ENCODE measurements at places on chromosomes 1 and 21.

- DNase-seq, result no peak
These were observed 107.2 kb downstream of the LAMC2 start for GRCh38 chr1:183293241-183293640.

DNA sequence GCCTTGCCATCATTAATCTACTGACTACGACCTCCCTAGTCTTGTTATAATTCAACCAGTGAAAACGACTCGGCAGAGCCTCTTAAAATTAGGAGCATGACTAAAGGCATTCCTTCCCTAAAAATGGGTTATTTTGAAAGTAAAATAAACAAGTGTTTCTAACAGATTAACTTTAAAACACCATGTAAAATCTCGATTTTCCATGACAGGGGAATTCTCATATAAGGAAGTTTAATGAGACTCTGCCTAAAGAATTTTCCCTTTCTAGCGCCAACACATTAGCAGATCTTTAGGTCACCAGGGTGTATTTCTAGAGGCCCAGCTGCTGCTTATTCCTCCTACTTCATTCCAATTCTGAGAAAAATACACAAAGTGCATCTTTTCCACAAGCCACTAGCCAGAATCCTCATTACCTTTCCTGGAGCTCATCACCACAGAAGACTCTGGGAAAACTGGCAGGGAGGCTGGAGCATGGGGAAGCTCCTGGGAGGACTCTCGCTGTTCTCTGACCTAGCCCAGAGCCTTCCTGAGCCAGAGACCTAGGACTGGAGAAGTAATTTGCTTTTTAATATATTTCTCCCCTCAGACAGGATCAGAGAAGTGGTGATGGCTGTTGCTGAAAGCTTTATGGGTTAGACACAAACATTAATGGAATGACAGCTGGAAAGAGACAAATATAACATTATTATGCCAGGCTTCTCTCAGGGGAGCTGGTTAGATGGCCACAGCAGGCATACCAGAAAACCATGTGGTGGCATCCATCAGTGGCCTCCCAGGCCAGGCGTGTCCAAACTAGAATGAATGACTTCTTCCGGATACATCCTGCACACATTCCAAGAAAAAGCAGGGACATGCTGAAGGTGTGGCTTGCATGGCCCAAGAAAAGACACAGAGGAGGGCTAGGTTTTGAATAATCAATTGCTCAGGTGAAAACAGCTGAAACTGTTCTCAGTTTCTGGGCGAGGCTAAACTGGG, 63.6 kb upstream of the CTTNBP2NL start:
- no peak for DNase-seq

DNA sequence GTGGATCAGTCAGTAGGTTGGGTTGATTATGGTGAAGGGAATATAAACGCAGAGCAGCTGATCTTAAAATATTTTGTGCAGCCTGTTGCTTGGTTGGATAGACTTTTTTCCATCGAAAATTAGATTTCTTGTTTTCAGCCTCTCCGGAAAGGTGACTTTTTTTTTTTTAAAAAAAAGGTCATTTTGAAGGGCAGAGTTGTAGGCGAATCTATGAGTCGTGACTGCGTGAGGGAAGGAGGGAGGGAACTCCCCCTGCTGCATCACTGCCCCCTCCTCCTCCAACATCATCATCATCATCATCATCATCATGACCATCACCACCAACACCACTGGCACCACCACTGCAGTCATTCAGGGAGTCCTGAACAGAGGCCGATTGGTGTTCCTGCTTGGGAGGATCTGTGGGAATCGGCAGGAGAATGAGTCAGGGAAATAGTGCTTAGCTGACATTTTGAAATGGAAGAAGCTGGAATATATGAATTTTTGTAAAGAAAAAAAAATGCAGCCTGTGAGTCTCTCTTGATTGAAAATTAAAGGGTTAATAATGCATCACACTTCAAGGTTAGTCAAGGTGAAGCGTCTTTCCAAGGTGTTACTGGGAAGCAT, 1.2 kb downstream of the ATP1B1 start:
- DNase-seq, result no peak

DNA sequence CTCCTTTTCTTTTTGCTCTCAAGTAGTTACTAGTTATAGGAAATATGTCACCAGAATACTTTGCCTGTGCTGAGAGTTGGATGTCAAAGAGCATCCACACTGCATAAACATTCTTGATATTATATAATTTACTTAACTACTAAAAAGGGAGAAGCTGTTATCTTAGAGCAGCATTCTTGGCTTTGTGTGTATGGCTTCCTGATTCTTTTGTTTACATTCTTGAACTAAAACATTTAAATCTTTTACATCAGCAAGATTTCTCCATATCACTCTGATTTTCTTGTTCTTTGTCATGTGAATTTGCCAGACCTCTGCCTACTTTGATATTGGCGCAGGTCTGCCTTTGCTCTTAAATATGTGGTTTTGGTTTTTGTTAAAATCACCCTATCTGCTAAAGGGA, 48.8 kb downstream of the SUCO start:
- DNase-seq, result no peak

GRCh38 chr21:42063191-42063570, 7.9 kb upstream of the UMODL1 start:
- peak; percentile 81 for DNase-seq

DNA sequence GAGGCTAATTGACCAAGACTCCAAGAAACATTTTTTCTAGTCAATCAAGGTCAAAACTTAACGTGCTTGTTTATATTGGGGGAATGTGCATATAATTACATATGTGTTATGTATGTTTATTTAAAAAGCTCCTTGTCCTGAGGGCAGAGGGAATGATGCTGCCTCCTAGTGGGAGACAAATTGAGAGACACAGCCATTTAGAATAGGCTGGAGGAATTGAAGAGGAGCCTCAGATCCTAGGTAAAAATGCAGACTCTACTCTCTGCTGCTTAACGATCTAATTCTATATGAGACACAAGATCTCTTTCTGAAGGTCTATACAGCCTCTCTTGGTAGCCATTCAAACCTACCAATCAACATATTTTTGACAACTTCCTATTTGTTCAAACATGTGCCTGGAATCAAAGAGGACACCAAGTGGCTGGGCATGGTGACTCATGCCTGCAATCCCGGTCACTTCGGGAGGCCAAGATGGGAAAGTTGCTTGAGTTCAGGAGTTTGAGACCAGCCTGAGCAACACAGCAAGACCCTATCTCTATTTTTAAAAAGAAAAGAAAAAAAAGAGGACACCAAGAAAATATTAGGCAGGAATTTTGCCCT, 136.6 kb upstream of the ZNF648 start:
- no peak for DNase-seq

DNA sequence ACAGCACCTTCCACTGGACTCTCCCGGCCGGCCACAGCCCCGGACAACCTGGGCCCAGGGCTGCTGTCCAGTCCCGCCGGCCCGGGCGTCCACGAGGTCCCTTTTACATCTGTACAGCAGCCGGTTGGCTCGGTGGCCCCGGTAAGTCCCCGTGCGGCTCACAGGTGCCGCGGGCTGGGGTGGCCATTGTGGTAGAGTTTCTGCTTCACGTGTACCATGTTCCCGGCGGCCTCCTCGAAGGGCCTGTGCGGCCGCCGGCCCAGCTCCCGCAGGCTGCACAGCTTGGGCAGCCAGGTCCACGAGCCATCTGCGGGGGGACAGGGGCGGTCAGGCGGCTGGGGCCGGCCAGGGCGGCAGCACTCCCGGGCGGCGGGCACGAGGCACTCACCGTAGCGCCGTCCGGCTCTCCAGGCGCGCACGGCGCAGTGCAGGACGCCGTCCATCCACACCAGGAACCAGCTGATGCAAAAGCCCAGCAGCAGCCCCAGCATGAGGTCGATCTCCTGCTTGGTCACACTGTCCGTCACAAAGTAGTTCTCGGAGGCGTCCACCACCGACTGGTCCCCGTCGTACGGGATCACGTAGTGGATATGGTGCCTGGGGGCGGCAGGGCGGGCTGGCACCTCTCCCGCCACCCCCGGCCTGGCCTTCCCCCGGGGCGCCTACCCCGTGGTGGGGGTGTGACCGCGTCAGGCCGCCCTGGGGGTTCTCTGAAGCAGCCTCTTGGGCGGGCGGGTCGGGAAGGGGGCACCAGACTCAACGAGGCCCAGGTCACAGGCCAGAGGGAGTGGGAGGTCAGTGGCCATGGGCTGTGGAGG, 5.0 kb downstream of the TMEM240 start:
- no peak for DNase-seq

- no peak for DNase-seq
These were observed 31.1 kb downstream of the EEIG2 start for GRCh38 chr1:108590957-108591356.

GRCh38 chr1:165356876-165357275, 361 bp upstream of the LMX1A start:
- DNase-seq, result no peak

- DNase-seq, result no peak
These were observed 44.7 kb downstream of the ABCG1 start for GRCh38 chr21:42263591-42264131.

GRCh38 chr1:220335668-220336067, 63.4 kb upstream of the RAB3GAP2 start:
- peak; percentile 62 for DNase-seq

DNA sequence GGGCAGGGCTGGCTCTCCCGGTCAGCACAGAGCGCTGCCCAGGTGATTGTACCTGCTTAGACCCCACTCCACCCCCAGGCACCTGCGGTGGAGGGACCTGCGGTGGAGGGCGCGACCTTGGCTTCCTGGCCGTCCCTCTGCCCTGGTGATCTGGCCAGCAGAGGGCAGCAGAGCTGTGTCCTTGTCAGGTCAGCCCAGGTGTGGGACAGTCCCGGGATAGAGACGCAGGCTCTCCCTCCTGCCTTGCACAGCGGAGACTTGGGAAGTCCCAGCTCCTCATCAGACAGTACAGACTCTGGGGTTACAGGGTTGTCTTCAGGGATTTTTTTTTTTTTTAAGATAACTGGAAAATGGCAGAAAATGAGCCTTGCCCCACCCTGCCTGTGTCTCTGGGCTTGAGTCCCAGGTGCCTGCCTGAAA, 10.0 kb downstream of the SLX9 start:
- no peak for DNase-seq

- DNase-seq, result no peak
These were observed 18.0 kb downstream of the CSF1 start for GRCh38 chr1:109928591-109929111.

DNA sequence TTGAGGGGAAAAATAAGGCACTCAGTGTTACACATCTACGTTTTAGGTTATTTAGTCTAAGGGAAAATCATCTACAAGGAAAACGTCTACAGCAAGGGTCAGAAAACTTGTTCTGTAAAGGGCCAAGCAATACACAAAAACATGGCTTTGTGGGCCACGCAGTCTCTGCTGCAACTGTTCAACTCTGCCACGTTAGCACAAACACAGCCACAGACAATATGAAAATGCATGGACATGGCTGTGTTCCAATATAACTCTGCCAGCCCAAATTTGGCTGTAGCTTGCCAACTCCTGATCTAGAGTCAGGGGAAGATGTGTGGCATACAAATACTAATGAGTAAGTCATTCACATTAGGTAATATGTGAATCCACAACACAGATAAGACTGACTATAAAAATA, 40.7 kb downstream of the COA6 start:
- no peak for DNase-seq

DNA sequence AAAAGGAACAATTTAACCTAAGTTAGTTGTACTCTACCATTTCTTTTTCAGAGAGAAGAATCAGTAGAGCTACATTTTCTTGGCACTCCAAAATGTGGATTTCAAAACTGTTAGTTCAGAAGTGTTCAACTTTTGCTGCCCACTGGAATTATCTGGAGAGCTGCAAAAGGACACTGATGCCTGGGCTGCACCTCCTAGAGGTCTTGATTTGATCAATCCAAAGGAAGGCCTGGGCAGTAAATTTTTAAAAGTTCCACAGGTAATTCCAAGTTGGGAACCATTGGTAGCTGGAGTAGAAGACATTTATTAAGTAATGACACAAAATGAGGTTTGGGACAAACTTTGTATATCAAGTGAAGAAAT, 79.3 kb upstream of the HMCN1 start:
- DNase-seq, result no peak

- DNase-seq, result no peak
These were observed 63.3 kb downstream of the LRRC40 start for GRCh38 chr1:70142075-70142474.

GRCh38 chr1:183363972-183364371, 54.2 kb downstream of the NMNAT2 start:
- DNase-seq, result no peak

DNA sequence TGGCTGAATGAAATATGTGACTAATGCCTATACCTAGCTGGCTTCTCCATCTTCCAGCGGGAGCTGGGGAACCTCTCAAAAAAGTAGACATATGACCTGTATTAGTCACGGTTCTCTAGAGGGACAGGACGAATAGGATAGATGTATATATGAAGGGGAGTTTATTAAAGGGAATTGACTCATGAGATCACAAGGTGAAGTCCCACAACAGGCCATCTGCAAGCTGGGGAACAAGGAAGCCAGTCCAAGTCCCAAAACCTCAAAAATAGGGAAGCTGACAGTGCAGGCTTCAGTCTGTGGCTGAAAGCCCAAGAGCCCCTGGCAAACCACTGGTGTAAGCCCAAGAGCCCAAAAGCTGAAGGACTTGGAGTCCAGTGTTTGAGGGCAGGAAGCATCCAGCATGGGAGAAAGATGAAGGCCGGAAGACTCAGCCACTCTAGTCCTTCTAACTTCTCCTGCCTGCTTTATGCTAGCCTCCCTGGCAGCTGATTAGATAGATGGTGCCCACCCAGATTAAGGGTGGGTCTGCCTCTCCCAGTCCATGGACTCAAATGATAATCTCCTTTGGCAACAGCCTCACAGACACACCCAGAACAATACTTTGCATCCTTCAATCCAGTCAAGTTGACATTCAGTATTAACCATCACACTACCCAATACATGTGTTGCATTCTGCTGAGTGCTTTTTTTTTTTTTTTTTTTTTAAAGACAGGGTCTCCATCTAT, 19.6 kb downstream of the OLIG1 start:
- no peak for DNase-seq

DNA sequence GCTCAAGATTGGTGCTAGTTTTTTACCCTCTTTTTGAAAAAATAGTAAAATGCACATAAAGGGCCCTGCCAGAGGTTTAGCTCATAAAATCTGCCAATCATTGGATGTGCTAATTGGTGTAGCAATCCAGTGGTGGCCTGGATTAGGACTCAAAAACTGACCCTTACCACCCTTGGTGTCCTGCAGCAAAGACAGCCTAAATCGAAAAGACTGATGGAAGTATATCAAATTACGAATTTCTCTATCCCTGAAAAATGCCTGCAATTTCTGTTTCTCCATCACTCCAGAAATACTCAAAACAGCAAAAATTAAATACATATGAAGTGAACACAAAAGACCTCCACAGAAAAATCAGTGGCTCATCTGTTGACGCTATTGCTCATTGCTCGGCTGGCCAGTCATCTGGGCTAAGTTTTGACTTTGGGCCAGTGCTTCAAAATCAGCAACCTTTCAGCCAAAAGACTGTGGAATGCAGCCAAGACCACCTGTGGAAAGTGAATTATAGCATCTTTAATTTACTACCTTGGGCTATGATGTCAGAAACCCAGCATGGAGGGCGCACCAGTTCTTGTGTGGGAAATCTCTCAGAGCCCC, 30.0 kb downstream of the WLS start:
- DNase-seq, result no peak

- no peak for DNase-seq
These were observed 483.4 kb downstream of the OMA1 start for GRCh38 chr1:58063095-58063494.

Data from NCI-H2029 treated with DMSO at 0.1 percent for 48 hours (cell line).